ENCODE measurements at places on chromosomes 16 and 17. TPM values are rescaled to one million over a fixed set of nuclear protein-coding genes. Genes with fewer than 3 reads are reported as not detected.

Gene TMEM100
- total RNA-seq = 8.4 TPM

Gene STX1B
- 1.6 TPM for total RNA-seq

Gene MYO15A
- 1.8 TPM for total RNA-seq

Gene SLC38A8
- not detected for total RNA-seq

Gene PRSS33
- total RNA-seq = not detected

Gene RNU2-1
- total RNA-seq = 1,456 TPM

Gene BCAR1
- 81.8 TPM for total RNA-seq

Gene COQ9
- total RNA-seq = 66.6 TPM

Gene ACAP1
- 12.7 TPM for total RNA-seq

Gene RAB26
- total RNA-seq = 0.83 TPM

Gene LUC7L3
- total RNA-seq = 113 TPM

Gene KRTAP4-9
- total RNA-seq = not detected

Gene BCL6B
- total RNA-seq = 21.6 TPM

Gene DPEP1
- 0.75 TPM for total RNA-seq

Gene CCDC154
- 2.0 TPM for total RNA-seq

Gene DPEP3
- total RNA-seq = not detected

Gene MT1E
- total RNA-seq = 98.7 TPM

Gene PABPN1L
- total RNA-seq = not detected

Gene PIRT
- total RNA-seq = not detected

Gene CNGB1
- 1.5 TPM for total RNA-seq

Gene TAC4
- total RNA-seq = not detected

Gene RMI2
- 8.4 TPM for total RNA-seq

Gene MRTFB
- 115 TPM for total RNA-seq

Gene LRRC46
- 0.31 TPM for total RNA-seq

Gene KNOP1
- 27.4 TPM for total RNA-seq

Gene CALB2
- 0.89 TPM for total RNA-seq

Gene PRPSAP2
- total RNA-seq = 40.7 TPM

Gene TERB1
- total RNA-seq = 1.0 TPM

Data from ureter (tissue), 1 donor.